ENCODE measurements at places on chromosomes 12 and 14.

DNA sequence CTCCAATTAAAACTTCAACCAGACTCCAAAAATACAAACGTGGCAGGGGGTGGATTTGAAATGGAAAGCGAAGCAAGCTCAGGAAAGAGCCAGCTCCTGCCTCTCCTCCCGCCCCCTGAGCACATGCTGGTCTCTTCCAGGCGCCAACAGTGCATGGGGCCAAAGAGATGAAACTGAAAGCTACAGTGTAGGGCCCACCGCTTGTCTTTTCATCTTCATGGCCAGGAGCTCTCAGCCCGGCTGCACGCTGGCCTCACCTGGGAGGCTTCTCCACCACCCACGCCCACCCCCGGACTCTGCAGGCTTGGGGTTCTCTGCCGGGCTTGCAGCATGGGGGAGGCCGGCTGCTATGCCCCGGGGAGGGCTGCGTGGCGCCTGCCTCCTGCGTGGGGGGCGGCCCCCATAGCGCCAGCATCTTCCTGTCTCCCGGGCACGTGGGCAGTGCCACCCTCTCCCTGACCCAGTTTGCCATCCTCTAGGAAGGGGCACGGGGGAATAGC is 2.0 kb downstream of the RIMBP2 start:
- no peak for DNase-seq

DNA sequence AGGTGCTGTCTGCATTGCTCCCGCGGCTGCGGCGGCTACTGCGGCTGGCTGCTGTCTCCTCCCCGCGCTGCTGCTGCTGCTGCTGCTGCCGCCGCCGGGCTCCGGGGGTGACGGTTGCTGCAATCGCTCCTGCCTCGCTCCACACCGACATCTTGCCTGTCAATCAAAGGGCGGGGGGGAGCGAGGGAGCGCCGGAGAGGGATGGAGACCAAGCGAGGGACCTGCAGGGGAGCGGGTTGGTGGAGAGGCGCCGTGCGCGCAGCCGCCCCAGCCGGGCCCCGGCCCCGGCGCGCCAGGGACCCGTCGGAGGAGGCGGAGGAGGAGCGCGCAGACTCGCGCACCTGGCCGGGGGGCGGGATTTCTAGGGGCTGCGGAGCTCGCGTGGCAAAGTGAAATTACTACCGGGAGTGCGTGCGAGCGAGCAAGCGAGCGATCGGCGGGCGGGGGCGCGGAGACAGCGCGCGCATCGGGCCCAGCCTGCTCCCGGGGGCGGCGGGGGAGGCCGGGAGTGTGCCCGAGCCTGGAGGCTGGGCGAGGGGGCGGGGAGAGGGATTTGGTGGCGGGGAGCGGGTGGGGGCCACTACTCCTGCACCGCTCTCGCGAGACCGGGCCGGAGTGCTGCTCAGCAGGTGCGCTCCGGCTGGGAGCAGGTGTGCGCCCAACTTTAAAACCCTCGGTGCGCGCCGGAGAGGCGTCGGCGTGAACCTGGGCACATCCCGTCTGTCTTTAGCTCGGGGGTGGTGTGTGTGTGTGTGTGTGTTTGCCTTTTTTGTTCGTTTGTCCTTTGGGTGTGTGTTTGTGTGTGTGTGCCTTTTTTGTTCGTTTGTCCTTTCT is at the start of gene KSR2:
Gene KSR2 (minus strand): TSS at position 165 of the 834 bp plus-strand sequence. CDS start 735 bp downstream, outside the sequence.
- peak; percentile 27 for DNase-seq

GRCh38 chr12:52119398-52120254 is 40.1 kb downstream of the SMIM41 start:
- DNase-seq = no peak

GRCh38 chr14:74395094-74395493 is 30.9 kb downstream of the SYNDIG1L start:
- no peak for DNase-seq

- DNase-seq = peak; percentile 89
These were observed 26.9 kb downstream of the DDX47 start for GRCh38 chr12:12839873-12840579.

GRCh38 chr12:120230326-120230973 is 29.5 kb upstream of the RPLP0 start:
- peak; percentile 95 for DNase-seq

GRCh38 chr12:59803735-59804134 is 207.9 kb downstream of the SLC16A7 start:
- no peak for DNase-seq

GRCh38 chr14:79098324-79098723 is 928.2 kb downstream of the NRXN3 start:
- DNase-seq = no peak

DNA sequence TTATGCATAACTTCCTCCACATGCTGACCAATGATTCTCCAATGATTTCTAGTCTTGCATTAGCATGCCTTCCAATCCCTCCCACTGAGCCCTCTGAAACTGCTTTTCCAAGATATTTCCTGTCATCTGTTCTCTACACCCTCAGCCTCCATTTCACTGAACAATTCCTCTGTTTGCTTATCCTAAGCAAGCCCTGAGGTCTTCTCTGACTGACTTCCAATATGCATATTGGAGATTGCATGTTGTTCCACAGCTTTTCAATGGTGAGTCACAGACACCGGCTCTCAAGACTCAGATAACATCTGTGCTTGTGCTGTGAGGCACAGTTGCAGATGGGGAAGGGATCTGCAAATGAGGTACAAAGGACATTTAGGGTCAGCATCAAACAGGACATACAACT is 141.0 kb downstream of the SLC16A7 start:
- no peak for DNase-seq

DNA sequence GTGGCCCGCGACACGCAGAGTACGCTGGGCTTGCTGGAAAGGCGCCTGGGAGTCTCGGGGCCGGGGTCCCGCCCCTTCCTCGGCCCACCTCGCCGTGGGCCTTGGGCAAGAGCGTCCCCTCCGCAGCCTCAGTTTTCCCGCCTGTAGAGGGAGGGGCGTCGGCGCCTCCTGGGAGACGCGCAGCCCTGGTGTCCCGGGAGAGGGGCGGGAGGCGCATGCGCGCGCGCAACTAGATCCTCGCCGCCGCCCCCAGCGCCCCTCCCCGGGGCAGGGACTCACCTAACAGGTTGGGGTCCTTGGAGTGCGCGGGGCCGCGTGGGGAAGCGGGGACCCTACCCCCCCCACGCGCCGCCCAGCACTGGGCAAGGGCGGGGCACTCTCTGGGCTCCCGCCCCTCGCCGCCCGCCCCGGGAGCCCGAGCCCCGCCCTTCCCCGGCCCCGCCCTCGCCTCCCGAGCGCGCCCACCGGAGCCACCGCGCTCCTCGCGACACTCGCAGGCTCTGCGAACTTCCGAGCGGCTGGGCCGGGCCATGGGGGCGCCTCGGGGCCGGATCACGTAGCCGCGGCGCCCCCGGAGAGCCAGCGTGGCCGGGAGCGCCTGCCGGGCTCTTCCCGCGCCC is at the start of gene KIF26A:
Gene KIF26A (plus strand): TSS at position 490 of the 620 bp plus-strand sequence. CDS start 136 bp downstream, outside the sequence.
- peak; percentile 66 for DNase-seq

GRCh38 chr14:70086685-70087379 is 101.9 kb downstream of the SLC8A3 start:
- DNase-seq = peak; percentile 37

DNA sequence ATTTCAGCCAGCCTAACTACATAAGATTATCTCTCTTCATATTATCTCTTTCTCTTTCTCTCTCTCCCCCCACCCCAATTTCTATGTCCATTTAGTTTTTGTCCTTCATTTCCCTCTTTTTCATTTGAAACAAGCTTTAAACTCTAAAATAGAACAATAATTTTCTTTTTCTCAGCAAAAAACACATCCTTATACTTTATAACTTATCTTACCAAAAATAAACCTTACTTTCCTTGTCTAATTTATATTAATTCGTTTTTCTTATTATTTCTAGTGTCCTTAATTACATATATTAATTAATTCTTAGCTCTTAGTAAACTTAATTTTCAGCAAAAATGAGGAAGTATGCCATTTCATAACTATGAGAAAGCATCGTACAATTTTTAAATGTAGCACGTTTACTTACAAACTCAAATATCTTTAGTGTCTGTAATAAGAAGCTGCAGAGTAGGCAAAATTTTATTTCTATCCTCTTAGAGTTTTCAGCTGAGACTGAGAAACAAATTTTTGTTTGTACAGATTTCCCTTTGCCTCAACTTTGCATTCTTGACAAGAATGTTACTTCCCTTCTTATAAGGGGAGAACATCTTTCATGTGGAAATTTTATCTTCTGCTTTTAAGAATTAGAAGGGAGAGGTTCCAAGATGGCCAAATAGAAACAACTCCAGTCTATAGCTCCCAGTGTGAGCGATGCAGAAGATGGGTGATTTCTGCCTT is 65.1 kb upstream of the ST8SIA1 start:
- DNase-seq = no peak

DNA sequence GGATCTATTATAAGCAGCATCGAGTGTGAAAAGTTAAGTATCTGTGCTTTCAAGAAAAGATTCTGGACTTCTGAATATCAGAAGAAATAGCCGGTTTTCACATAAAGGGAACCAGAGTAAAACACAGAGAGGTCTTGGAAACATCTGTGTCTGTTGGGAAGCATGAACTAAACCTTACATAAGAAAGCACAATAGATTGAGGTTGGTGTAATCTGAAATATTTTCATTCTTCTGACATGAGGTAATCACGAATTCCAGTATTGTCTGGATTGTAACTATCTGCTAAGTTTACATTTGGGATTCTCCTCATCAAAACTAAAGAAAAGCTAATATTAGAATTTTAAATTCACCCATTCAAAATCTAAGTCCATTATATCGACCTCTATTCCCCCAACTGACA is 161.3 kb downstream of the CPNE8 start:
- no peak for DNase-seq

- DNase-seq = no peak
These were observed 28.6 kb upstream of the ARL1 start for GRCh38 chr12:101436136-101436535.

DNA sequence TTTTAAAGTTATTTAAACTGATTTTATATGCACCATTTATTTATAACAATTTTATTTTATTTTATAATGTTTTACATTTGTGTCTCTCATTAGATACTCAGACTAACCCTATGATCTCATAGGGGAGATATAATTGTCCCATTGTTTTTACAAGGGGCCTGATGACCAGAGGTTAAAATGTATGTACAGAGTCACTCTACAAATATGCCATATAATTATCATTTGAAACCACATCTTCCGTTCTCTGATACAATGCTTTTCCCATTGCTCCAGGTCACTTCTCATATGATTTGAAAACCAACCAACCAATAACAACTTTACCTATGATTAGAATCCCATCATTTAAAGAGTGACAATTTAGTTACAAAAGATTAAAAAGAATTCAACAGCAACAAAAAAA is 137.8 kb downstream of the GPHN start:
- DNase-seq = no peak

DNA sequence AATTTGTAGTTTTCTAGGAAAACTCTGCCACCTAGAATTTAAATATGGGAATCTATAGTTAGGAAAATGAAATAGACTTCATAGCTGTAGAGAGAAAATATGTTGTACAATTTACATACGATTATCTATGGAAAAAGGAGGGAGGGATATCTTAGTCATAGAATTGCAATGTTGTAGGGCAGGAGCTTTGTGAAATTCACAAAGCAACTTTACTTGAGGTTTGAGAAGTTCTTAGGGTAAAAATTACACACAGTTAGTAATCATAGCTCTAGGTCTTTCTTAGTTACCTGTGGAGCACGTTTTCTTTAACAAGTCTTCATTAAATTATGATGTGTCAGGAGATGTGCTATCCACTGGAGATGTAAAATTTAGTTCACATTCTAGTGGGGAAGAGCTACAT is 61.4 kb upstream of the DBX2 start:
- no peak for DNase-seq

GRCh38 chr14:55626131-55626530 is 46.1 kb downstream of the KTN1 start:
- DNase-seq = no peak

DNA sequence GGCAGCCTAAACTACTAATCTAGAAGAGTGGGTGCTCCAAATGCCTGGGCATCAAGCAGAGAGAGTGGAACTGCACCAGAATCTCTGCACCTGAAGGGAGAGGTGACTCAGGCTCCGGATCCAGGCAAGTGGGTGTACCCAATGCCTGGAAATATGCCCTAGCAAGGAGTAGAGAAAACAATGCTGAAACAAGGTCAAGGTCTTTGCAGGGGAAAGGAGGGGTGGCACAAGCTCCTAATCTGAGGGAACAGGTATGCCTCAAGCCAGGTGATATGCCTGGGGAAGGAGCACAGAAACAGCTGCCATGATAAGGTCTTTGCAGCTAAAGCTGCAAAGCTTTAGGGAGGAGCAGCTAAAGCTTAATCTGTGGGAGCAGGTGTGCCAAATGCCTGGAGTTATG is 136.0 kb upstream of the KITLG start:
- DNase-seq = no peak

DNA sequence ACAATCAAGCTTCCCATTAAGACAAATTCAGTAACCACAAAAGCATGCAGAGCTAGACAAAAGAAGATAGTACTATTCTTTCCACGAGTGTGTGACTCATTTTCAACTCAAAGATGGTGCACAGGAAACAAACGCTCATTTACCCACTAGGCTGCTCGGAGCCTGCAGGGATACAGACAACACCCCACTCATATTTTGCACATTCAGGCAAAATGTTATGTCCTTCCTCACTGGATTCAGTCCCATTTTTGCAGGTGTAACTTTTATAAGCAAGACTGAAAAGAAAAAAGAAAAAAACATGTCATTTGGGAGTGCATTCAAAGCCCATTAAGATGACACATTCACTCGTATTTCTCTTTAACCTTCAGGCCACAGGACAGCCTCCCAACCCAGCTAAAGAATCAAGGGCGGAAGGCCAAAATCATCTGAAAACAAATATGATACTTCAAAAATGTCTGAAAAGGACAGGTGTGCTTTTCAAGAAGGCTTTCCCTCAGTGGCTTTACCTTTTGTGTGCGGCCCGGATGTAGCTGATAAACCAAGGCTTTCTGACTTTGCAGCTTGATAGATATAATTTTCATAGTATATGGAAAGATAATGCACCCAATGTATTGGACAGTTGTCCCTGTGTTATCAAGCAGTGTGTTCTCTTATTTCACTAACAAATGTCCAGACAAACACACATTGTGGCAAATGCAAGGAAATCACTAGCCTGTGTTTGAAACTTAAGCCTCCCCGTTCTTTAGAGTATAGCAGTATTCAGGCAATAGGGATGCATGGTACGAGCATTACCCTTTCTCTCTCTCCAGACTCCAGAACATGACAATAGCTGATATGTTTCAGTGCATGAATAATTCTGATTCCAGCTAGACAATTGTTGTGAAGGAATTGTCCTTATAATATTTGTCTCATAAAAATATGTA is 147.8 kb upstream of the KRR1 start:
- peak; percentile 65 for DNase-seq

DNA sequence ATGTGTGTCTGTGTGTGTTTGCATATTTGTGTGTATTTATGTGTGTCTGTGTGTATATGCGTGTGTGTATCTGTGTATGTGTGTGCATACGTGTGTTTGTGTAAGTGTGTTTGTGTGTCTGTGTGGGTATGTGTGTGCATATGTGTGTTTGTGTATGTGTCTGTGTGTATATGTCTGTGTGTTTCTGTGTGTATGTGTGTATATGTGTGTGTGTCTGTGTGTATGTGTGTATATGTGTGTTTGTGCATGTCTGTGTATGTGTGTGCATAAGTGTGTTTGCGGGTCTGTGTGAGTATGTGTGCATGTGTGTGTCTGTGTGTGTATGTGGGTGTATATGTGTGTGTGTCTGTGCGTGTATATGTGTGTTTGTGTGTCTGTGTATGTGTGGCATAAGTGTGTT is 1030.5 kb upstream of the TMEM132C start:
- no peak for DNase-seq
